ENCODE measurements at places on chromosomes 1 and 21.

DNA sequence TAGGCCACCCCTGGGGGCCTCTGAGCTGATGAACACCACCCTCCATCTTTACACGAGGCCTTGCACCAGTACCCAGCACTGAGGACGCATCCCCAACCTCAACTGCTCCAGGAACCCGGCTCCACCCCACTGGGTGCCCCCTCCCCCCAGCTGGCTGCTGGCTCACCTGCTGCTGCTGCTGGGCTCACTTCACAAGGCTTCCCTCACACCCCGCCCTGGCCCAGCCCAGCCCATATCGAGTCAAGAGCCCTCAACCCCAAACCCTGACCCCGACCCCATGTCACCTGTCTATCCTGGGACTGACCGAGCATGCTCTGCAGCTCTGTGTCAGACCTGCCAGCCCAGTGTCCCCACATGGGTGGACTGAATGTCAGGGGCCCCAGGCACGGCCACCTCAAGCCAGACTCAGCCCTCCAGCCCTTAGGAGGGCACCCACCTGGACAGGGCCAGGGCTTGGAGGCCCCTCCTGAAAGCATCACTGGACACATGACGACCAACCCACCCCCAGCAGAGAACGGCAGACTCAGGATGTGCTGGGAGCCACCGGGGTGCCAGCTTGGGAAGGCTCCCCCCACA lies 21.4 kb downstream of the WNT9A start:
- no peak for DNase-seq

GRCh38 chr1:197781968-197782721 lies 6.9 kb upstream of the DENND1B start:
- peak; percentile 64 for DNase-seq

DNA sequence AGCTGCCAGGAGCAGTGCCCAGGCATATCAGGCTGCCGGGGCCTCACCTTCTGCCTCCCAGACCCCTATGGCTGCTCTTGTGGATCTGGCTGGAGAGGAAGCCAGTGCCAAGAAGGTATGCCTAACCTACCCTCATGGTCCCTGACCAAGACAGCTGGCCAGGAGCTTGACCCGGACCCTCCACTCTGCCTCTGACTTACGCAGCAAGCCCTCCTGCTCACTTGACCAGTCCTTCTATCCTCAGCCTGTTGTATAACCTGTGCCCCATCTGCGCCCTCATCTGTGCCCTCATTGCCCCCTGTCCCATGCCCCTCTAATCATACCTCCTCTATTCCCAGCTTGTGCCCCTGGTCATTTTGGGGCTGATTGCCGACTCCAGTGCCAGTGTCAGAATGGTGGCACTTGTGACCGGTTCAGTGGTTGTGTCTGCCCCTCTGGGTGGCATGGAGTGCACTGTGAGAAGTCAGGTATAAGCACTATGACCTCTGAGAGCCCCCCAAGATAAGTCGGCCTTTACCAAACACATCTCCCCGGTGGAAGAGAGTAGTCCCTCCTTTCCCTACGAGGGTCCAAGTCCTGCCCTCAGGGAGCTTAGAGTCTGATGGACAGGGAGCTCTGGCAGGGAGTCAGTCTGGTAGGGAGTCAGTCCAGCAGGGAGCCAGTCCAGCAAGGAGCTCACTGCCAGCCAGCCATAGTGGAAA lies 6.8 kb downstream of the TIE1 start:
- no peak for DNase-seq

DNA sequence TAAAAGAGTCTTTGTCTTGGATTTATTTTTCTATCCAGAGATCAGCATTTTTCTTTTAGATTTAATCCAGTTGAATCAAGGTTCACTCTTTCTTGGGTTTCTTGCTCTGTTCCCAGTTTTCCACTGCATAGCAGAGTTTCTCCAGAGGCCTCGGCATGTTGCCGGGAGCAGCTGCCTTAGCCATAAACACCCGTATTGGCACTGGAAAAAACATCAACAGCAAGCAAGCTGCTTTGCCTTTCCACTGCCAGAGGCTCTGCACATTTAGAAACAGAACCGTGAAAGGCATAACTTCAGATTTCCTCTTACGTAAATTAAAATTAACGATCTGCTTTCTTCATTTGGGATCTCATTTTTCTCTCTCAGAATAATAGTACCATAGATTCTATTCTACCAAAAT lies 181.8 kb upstream of the L1TD1 start:
- DNase-seq, result no peak

DNA sequence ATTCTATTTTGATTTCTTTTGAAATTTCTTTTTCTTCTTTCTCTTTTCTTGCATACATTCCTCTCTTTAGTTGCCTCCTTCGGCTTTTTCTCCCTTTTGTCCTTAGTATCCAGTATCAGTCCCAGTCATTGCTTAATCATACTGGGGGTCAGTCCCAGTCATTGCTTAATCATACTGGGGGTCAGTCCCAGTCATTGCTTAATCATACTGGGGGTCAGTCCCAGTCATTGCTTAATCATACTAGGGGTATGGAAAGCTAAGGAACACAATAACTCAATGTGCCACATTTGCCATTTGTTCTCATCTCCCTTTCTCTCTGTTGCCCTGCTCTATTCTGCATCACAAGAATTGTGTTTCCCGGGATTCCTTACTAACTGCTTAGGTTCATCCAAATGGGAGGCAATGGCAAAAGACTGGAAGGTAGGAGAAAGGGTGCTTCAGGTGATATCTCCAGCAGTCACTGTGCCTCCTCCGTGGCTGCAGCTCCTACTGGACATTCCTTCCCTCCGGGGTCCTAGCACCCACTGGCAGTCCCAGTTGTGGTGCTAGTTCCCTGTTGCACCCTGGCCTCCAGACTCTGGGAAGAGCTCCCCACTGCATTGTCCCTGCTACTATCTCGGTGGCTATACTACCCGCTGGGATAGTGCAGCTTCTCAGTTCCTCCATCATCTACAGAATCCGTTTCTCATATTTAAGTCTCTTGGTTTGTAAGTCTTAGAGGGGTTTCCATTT lies 32.6 kb upstream of the LAMC1 start:
- DNase-seq, result peak; percentile 36

DNA sequence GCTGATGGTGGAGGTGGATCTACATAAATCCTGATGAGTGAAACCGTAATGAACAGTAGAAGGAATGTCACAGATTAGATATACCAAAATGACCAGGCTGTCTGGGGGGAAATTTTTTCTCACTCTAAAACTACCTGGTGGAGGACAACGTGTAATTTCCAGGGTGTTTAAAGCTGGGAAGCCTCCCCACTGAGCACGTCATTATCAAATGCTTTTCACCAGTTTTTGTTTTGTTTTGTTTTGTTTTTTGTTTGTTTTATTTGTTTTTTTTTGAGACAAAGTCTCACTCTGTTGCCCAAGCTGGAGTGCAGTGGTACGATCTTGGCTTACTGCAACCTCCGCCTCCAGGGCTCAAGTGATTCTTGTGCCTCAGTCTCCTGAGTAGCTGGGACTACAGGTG lies 11.6 kb downstream of the AGPAT3 start:
- DNase-seq, result no peak

DNA sequence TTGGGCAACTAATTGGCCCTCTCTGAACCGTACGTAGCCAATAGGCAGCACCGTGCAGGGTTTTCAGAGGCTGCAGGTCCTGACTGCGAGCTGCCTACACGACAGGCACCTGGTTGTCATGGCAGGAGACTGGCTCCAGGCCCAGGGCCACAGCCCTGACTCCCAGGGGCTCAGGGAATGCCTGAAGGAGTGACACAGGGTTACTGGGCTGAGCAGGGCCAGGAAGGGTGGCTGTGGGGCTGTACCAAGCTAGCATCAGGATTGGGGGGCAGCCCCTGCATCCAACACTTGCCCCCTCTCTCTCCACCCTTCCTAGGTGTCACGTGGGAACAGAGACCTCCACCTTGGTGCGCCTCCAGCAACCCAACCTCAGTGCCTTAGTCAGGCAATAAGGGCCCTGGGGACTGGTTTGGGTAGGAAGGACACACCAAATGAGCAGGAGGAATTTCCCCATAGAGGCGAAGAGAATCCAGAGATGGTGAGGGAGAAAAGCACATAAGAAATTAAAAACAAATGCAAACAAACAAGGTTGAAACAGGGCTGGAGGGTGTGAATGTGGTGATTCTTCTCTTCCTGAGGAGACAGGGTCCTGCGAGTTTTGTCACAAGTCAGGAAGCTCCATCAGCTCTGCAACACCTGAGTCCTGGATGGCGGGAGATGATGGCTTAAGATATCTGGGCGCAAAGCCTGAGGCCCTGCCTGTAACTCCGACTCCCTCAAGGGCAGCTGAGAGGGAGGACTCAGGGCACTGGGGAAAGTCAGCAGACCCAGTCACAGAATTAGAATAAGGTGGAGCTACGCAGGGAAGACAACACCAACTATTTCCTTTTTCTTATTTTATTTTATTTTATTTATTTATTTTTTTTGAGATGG lies 19.7 kb upstream of the RNU1-4 start:
- DNase-seq, result no peak

All from AG10803 (cell line).